ENCODE measurements at places on chromosomes 6 and 20. TPM values are rescaled to one million over a fixed set of nuclear protein-coding genes. Genes with fewer than 3 reads are reported as not detected.

GRCh38 chr6:39452306-39453145 is 130.0 kb upstream of the KCNK16 start:
- DNase-seq, result no peak

DNA sequence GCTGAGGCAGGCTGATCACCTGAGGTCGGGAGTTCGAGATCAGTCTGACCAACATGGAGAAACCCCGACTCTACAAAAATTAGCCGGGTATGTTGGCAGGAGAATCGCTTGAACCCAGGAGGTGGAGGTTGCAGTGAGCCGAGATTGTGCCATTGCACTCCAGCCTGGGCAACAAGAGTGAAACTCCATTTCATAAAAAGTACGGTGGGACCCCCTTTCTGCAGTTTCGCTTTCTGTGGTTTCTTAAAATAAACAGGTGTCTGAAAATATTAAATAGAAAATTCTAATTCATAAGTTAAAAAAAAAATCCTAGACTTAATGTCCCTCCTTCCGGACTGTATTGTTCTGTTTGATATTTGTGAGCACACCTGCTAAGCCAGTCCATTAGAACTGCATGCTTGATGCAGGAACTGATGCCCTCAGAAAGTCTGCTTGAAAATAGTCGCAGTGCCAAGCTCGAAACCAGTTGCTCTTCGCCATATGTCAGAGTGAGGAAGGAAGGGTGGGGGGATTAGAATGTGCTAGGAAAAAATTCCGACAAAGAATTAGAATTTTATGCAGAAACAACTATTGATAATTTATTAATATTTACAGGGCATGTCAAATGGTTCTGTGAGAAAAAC is 85.9 kb downstream of the JARID2 start:
- no peak for DNase-seq

DNA sequence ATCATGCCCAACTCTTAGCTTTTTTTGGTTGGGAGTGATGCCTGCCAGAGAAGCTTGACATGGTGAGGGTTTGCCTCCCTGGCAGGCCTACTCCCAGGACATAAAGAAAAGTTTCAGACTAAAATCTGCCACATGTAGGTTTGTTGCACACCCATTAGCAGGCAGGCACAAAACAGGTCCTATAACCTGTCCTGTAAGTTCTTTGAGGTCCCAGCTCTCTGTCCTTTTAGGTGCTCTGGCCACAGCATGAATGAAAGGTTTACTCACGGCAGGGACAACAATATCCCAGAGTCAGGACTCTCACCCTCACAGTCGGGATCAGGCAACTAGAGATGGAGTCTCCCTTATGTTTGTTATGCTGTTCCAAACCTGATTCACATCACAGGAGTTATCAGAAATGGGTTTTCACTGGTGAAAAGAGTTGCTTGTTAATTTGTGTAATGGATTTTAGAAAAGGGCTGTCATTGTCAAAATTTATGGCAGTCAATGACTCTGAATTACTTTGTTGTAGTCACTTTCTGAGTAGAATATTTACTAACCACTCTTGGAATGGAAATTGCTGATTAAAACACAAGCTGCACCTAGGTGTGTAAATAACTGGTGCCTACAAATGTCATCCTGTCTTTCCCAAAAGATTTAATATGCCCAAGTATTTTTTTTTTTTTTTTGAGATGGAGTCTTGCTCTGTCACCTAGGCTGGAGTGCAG is 5.8 kb upstream of the SRPK1 start:
- no peak for DNase-seq

- DNase-seq, result no peak
These were observed 100.4 kb downstream of the SNX5 start for GRCh38 chr20:17868151-17868550.

- DNase-seq, result no peak
These were observed 259.8 kb downstream of the PKHD1 start for GRCh38 chr6:51827580-51827979.

DNA sequence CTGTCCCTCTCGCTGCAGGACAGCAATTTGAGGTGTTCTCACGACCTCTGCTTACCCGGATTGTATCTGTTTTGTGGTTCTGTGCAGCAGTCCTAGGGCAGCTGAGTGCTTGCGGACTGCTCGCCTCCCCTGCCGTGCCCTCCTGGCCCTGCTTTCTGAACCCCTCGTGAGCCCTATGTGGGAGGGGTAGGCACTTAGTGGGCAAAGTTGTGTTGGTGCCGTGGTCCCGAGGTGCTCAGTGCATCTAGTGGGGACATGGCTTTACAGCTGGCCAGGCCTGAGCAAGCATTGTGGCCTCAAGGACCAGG is 5.2 kb downstream of the TMEM181 start:
- DNase-seq, result no peak

DNA sequence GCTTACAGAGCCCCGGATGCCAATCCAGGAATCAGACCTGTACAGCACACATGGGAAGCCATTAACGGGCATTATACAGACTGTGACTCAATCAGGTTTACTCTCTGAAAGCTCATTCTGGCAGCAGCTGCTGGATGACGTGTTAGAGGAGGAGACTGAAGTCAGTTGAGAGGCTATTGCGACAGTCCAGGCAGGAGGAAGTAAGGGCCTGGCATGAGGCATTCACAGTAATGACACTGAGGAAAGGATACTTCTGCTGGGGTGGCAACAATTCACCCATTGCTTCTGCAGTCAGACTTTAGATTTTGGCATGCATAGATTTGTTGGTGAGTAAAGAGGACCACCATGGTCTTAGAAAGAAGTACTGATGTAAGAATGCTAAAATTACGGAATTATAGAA is 151.0 kb upstream of the HEY2 start:
- no peak for DNase-seq

DNA sequence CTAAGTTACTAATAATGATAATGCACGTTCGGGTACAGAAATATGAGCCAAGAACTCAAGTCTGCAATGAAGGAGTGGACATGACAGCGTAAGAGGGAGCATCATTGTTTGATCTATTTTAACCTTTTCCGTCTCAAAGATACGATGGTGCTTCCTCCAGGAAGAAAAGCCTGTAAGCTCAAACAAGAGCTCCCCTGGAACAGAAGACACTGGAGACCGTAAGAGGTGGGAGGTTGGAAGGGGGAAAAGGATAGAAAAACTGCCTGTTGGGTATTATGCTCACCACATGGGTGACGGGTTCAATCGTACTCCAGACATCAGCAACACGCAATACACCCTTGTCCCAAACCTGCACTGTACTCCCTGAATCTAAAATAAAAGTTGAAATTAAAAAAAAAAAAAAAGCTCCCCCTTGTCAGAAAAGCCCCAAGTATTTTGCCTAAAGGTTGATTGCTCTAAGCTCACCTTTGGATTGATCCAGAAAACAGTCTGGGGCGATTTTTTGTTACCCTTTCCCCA is 180.5 kb downstream of the TRIM27 start:
- no peak for DNase-seq

DNA sequence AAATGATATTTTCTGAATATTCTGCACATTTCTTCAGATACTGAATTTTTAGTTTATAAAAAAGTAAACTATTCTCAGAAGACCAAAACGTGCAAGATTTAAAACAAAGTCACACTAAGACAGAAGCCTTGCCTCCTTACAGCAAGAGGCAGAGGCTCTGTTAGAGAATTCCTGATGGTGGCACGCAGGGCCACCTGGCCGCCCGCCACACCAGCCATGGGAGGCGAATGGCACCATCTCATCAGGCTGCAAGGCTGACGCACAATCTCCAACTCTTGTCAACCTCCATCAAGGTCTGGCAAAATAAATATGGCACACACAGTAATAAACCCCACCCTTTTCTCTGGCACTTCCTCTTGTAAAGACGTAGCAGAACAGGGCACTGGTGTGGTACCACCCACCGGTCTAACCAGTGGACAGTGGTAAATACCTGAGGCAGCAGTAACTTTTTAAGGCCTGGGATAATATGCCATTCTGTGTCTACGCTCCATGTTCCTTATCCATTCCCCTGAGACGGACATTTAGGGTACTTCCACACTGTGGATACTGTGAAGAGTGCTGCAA is 111.4 kb downstream of the WDR27 start:
- DNase-seq, result no peak

DNA sequence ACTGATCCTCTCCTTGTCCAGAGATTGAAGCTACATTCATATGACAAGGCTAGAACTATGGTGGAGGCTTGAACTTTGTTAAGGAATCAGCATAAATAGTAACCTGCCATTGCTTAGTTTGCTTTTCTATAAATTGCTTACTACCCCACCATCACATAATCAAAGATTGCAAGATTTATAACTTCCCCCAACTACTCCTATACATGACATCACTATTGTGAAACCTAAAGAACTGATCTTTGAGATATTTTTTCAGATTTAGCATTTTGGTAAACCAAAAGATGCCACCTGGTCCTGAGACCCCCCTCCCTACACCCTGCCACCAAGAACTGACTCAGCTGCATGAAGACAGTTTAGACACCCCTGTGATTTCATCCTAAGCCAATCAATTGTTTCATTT is 385.3 kb downstream of the CDC5L start:
- DNase-seq, result no peak

DNA sequence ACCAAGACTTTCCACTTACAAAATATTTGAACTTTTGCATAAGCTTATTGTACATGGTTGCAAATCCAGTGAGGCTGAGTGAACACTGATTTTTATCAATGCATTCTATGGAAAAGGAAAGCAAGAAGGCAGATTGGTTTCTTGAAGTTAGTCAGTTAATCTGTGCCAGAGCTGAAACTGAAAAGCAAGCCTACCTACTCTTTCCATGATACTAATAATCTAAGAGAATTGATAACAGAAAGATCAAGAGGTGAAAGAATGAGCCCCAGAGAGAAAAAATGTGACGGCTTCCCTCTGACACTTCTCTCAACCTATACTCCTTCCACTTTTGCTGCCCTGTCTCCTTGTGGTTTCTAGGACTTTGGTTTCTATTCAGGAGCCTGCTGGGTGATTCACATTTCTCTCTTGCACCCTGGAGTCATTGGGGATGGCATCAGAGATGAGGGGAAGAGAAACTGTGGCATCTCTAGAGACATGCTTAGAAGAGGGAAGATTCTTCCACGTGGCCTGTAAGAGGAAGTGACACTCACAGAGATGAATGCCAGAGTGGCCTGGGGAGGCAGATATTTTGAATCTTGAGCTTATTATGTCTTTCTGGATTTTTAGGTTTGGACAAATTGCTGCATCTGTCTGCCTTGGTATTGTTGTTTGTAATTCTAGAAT is 158.6 kb upstream of the RIMS1 start:
- no peak for DNase-seq

GRCh38 chr6:121816906-121817540 is 381.6 kb downstream of the GJA1 start:
- DNase-seq, result no peak

DNA sequence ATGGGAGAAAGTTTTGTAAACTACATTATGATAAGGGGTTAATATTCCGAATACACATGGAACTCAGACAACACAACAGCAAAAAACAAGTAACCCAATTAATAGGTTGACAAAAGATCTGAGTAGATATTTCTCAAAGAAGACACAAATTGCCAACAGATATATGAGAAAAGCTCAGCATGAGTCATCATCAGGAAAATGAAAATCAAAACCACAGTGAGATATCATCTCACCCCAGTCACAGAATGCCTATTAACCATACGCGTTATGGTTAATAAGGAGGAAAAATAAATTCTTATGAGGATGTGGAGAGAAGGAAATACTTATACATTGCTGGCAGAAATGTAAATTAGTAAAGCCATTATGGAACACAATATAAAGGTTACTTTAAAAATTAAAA is 695.0 kb downstream of the COL12A1 start:
- DNase-seq, result no peak

DNA sequence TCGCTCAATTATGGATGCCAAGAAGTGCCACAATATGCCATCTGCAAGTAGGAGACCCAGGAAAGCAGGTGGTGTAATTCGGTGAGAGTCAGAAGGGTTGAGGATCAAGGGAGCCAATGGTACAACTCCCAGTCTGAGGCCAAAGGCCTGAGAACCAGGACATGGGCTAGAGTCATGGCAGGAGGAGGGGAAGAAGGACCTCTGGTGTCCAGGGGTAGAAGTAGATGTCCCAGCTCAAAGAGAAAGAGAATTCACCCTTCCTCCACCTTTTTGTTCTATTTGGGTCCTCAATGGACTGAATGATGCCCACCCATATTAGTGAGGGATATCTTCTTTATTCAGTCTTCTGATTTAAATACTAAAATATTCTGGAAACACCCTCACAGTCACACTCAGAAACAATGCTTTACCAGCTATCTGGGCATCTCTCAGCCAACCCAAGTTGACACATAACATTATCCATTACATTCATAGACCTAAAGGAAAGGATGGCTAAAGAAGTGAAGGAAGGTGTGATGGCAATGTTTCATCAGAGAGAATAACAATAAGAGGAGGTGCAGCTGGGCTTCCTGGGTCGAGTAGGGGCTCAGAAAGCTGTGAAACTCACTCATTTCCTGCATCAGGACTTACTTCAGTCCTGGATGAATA is 21.2 kb upstream of the HLA-DQA1 start:
- no peak for DNase-seq

DNA sequence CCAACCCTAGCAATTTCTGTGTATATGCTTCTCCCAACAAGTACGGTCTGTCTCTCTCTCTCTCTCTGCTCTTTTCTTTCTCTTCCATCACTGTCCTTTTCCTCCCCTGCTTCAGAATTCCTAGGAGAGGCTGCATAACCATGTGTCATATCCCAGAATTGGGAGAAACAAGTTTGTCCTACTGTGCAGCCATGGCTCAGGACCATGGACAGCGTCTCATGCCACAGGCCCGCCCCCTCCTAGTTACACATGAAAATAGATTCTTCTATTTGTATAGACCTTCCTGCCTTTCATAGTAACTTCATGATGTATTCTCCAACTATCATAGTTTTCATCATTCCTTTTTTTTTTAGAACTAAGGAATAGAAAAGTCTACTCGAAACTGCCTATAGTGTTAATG is 98.0 kb downstream of the FNDC1 start:
- DNase-seq, result no peak

DNA sequence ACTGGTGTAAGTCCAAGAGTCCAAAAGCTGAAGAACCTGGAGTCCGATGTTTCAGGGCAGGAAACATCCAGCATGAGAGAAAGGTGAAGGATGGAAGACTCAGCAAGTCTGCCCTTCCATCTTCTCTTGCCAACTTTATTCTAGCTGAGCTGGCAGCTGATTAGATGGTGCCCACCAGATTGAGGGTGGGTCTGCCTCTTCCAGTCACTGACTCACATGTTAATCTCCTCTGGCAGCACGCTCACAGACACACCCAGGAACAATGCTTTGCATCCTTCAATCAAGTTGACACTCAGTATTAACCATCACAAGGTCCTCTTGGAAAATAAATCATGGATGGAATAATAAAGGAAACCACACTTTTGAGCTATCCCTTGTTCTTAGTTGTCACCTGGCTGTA is 121.2 kb downstream of the MAP3K7 start:
- DNase-seq, result no peak

- no peak for DNase-seq
These were observed 105.5 kb downstream of the PDSS2 start for GRCh38 chr6:107353773-107354382.

NT5DC1 gene
- 48.8 TPM for total RNA-seq

OR2B6 gene
- not detected for total RNA-seq

CLPSL1 gene
- total RNA-seq, result not detected

All from naive thymus-derived CD8-positive, alpha-beta T cell (primary cell).